ENCODE measurements at places on chromosomes 1 and 21.
A peak's percentile ranks its signal among the peaks of the same experiment; 100 is the strongest.

DNA sequence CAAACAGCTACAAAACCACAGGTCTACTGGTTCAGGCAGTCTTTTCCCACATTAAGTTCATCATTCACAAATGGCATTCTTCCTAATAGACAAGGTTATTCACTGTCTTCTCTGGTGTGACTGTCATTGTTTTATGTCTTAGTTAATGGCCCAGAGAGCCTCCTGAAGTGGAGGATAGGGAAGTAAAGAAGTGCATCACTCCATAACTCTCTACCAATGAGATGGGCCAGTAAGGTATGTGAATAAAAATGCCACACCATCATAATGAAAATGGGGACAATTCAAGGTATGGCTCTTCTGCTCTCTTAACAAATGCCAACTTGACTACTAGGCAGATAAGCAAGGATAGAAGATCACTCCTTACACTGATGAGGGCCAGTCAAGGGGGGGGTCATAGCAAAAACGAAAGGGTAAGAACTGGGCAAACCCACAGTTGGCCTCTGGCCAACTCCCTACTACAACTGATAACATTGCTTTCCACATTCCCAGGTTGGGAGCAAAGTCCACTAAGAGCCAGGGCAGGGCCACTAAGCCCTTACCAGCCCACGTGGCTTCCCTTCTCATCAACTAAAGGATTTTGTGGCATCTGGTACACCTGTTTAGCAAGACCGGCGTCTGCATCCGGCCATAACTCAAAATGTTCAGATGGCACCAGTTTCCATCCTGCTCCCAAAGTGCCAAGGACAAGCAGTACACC lies 10.0 kb downstream of the PABPC4 start:
- no peak for DNase-seq

DNA sequence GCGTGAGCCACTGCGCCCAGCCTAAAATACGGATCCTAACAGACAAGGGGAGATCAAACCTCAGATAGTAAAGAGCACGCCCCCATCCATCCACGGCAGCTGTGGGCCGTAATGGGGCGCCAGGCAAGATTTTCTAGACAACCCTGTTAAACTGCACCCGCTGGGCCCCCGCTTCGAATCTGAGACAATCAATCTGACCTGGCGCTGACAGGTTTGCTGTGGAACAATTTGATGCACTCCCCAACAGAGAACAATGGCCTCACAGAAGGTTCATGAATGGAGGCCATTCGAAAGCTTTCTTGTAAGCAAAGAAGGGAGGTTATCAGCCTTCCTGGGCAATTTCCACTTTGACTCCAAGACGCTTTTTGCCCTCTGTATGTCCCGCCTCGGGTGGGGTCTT lies 30.5 kb downstream of the CLSTN1 start:
- DNase-seq: no peak

- peak; percentile 28 for DNase-seq
Measured at GRCh38 chr1:58785442-58786058, 1.7 kb upstream of the JUN start.

DNA sequence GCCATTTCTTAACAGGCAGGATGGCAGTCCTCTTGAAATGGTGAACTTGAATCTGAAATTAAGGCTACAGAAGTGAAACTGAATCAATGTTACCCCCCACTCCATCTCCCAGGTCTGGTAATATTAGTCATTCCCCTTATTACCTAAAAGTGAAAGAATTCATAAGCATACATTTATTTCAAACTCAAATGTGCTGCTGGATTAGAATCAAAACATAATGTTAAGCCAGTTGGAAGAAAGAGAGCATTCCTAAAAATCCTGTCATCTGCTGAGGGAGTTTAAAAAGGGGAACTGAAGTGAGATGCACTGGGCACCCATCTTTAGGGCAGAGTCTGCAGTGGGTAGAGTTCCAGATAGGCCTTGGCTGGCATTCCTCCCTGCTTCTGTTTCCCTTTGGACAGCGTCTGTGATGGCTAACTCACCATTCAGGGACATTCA lies 17.4 kb downstream of the KIAA0319L start:
- DNase-seq: no peak

- DNase-seq: no peak
Measured at GRCh38 chr1:69163779-69164178, 403.9 kb upstream of the LRRC7 start.

DNA sequence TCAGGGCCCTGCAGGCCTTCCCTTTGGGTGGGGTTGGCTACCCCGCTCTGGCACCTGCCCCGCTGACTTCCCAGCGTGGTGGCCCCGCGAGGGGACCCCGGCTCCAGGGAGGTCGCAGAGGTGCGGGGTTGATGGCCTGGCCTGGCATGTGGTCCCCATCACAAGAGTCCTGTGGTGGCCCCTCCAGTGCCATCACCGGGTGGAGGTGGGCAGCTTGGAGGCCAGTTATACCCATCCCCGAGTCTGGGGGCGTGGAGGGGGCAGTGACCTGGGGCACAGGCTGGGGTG lies 26.8 kb downstream of the PRMT2 start:
- DNase-seq: no peak

DNA sequence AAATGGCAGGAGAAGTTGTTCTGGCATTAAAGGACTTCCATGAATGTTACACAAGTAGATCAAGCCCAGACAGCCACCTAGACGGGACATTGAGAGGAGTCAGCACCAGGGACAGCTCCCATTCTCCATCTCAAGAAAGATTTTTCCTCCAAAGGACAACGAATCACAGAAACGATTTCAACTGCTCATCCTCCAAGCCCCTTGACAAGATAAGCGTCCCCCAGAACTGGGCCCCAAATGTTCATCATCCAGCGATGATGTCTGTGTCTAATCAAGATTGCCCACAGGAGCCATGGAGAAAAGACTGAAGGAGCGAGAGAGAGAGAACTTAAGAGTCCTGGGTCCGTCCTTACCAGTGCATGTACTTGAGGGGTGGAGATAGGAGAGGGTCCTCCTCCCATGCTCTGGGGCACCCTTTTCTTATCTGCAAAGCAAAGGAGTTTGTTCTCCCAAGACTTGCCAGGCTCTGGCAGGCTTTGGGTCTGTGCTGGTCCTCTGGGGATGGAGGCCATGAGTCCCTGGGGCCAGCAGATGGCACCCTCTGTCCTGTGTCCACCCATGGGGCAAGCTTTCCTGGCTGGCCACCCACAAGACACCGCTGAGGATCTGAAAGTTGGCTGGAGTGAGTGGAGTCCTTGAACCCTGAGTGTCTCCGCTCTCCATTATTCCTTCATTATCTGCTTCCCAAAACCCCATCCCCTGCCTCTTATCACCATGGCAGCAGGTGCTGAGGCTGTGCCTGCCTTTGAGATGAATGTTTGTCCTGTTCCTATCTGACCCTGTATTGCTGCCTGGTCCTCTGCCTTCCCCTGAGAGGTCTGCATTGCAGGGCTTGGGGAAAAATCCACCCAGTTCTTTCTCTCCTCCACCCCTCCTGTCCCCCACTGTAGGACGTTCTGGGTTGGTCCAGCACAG lies 164.6 kb downstream of the ACTL8 start:
- no peak for DNase-seq

- no peak for DNase-seq
Measured at GRCh38 chr1:151846686-151847237, 6.8 kb downstream of the THEM5 start.

- DNase-seq: no peak
Measured at GRCh38 chr1:63429281-63429680, 61.9 kb downstream of the ALG6 start.

DNA sequence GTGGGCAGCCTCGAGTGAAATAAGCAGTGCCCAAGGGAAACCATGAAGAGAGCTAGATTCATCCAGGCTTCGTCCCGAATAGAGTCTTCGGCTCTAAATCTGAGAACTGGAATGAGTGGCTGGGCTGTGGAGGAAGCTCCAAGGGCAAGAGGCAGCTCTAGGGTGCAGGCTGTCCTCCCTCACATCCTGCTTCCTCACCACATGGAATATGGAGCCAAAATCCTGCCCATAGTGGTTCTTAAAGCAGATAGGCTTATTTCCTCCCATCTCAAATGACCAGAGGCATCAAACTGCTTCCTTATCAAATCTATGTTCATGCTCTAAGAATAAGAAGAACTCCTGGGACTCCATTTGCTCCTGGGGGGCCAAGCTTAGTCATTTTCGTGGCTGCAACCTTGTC lies 2.5 kb downstream of the IL24 start:
- DNase-seq: no peak

DNA sequence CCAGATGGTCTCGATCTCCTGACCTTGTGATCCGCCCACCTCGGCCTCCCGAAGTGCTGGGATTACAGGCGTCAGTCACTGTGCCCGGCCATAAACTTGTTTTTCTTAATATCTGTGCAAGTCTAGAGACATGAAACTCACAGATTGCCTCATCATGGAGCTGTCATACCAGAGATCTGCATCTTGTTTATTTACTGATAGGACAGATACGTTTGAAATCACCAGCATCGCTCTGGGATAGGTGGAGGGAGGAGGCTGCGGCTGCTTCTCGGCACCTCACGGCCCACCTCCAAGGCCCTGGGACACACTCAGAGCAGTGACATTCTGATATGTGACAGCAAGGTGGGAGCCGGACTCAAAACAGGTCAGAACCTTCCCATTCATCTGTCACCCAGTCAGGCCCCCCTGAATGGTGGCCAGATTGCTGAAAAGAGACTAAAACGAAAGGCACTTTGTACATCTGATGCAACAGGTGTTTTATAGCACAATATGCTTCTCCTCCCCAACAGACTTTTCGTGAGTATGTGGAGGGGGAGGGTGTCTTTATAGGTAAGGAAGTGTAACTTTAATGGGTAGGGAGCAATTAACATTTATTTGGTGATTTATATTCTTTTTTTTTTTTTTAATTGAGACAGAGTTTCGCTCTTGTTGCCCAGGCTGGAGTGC lies 18.1 kb upstream of the LSM10 start:
- DNase-seq: no peak

DNA sequence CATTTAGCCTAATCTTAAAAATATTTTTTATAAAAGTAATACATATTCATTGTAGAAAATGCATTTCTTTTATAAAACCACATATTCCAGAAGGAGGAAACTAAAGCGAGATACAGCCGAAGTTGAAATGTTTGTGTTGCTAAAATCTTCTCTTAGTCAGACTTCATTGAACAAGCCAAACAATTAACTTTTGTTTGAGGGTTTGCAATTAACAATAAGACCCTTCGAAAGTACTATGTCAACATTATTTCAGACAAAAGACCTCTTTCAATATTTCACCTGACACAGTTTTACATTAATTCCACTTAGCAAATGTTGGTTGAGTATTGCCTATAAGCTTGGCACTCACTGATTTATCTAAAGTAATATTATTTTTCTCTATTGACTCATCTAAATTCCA lies 354.0 kb upstream of the ADAMTS5 start:
- DNase-seq: no peak

DNA sequence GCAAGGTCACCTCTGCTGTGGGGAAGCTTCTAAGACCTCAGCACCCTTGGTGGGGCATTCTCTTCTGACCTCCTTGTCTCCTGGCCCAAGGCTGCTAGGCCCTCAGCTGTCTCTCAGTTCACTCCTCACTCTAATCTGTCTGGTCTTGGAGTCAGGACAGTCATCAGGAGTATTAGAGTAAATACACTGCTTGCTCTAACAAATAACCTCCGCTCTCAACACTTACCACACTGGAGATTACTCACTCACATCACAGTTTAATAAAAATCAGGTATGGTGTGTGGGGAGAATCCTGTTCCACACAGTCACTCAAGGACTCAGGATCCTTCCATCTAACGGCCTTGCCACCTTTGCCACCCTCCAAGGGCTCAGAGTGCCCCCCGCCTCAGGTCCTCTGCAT lies 26.6 kb upstream of the TMEM61 start:
- DNase-seq: no peak

DNA sequence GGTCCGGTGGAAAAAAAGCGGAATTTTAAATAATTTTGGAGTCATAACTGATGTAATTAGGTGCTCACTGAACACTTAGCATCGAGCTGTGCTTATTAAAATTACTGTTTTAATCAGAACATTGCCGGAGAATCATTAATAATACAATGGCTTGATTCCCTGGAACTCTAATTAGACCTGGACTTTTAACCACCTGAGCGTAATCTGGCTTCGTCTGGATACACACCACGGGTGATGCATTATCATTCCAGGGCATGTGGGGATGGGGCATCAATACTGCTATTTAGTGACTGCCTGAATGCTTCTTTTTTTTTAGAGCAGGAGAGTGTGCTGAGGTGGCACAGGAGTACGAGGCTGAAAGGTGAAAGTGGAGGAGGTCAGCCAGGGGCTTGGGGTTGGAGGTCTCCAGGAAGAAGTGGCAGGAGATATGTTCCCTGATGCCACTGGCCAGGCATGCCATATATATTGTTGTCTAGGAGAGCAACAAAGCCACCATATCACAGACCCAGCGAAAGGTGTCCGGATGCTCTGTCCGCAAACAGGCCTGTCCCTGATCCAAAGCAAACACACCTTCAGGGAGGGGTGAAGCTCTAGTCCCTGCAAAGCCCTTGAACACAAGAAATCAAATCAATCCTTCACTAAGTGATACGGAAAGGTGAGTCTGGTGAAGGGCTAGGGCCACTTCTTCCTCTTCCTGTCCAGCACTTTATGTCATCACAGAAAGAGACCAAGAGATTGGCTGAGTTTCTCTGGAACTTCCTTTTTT lies 125.2 kb downstream of the PLXNA2 start:
- no peak for DNase-seq

- DNase-seq: no peak
Measured at GRCh38 chr1:239436286-239436685, 49.9 kb downstream of the CHRM3 start.

GRCh38 chr1:210624722-210625121 lies 296.0 kb downstream of the HHAT start:
- no peak for DNase-seq

GRCh38 chr1:32639489-32640075 lies 10.8 kb downstream of the ZBTB8OS start:
- no peak for DNase-seq

GRCh38 chr1:181383695-181384094 lies 99.6 kb upstream of the CACNA1E start:
- no peak for DNase-seq

DNA sequence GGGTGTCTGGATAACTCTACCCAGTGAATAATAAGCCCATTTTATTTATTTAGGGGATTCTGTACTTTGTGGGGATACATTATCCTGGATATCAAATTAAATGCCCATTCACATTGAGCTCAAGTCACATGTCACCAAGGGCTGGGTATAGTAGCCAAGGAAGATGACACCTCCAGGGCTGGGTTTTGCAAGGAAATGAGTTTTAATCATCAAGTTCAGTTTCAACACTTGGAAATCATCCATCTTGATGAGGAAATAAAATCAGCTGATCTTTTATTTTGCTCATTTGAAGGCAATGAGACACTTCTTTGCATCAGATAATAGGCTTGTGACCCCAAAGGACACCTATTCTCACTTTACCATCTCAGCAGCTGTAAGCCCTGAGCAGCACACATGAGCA lies 80.0 kb upstream of the TNR start:
- DNase-seq: no peak

- no peak for DNase-seq
Measured at GRCh38 chr1:182376936-182377574, 14.5 kb downstream of the GLUL start.
